ENCODE measurements at places on chromosomes 6 and 20.

- no peak for DNase-seq
Observed at GRCh38 chr6:112202639-112203341, 51.6 kb downstream of the LAMA4 start.

DNA sequence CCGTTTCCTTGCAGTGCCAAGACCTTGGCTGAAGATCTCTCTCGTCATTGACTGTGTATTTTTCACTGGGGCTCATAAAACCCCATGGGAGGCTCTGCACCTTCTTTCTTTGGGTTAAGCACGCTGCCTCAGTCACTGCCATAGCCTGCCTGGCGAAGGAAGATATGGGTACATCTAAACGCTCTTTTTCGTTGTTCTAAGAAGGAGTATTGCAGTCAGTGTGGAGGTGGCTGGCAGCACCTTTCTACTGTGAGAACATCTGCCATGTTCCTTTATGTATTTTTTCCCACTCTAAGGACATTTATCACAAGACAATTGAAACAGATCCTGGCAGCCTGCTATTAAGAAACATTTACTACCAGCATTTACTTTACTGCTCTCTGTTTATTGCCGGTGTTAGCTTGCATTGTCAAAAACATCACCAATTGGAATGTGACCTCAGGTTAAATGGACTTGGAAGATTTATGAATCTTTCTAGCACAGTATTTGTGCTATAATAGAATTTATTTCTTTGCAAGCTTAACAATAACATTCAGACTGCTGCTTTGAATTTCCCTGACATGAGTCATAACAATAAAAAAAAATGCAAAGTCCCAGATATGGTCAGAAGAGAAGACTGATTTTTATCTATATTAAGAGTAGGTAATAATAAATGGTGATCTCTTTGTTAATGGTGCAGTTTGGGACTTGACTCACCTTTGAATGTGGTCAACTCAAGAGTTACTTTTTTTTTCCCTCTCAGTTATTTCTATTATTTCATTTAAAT is 62.2 kb upstream of the CLDN20 start:
- DNase-seq: no peak

DNA sequence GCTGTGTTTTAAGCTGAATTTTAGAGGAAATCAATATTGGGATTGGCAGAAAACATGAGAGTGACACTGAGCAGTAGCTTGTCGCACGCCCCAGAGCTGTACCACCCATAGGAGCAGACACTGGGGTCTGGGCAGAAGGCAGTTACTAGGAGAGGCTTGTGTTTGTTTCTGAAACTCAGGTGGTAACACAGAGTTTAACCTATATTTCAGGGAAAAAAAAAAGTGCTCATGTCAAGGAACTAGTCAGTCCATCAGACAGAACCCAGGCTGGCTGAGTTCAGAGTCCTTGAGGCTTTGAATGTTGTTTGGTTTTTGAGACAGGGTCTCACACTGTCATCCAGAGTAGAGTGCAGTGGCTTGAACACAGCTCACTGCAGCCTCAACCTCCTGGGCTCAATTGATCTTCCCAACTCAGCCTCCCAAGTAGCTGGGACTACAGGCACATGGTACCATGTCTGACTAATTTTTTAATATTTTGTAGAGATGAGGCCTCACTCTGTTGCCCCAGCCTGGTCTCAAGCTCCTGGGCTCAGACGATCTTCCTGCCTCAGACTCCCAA is 6.6 kb downstream of the SLC22A1 start:
- DNase-seq: no peak

DNA sequence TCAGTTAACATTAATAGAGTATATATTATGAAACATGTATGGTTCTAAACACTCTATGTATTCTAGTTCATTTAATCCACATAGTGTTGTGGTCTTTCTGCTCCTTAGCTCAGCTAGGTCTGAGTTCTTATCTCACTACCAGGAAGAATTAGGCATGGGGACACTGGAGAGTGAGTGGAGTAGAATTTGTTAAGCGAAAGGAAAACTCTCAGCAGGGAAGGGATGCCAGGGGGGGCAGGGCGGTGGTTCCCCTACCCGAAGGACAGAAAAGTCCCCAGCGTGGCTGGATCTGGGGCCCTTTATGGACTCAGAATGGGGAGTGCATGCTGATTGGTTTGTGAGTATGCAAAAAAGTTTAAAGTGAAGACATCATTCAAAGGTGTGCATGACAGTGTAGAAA is 727.5 kb downstream of the TBC1D32 start:
- DNase-seq: no peak

GRCh38 chr6:131636880-131637792 is at the start of gene ENPP3:
Gene ENPP3 (plus strand): TSS chr6:131637302. CDS start chr6:131637385, 83 bp downstream.
- DNase-seq: no peak

GRCh38 chr20:55977690-55978459 is 27.4 kb downstream of the CBLN4 start:
- DNase-seq: no peak

GRCh38 chr20:24544371-24544770 is 74.9 kb downstream of the SYNDIG1 start:
- no peak for DNase-seq
